ENCODE measurements at places on chromosomes 3 and 15.

- no peak for DNase-seq
Measured at GRCh38 chr3:134809427-134810051, 14.5 kb downstream of the EPHB1 start.

DNA sequence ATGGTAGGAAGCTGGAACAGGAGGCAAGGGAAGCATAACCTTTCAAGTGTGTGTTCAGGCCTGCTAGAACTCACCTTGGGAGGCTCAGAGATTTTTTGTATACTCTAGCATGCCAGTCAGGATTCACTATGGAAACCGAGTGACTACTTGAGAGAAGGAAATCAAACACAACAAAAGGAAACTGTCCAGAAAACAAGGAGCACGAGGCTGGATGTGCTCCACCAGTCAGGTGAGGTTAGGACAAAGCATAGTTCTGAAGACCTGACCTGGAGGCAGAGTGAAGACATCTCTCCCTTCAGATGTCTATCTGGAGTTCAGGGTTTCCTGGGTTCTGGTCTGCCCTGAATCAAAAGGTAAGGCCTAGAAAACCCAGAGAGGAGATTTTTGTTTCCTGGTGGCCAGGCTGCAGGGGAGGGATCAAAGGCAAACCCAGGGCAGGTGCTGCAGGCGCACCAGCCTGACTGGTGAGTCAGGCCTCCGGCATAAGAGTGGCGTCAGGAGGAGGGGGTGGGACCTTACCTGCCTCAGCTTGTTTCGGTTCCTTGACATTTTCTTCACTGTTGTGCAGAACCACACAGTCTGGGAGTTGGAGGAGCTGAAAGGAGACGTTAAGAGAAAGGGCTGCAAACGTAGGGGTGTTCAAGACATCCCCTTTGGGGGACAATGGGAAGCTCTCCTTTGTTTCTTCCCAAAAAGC, 52.2 kb upstream of the OSBPL11 start:
- peak; percentile 95 for DNase-seq

DNA sequence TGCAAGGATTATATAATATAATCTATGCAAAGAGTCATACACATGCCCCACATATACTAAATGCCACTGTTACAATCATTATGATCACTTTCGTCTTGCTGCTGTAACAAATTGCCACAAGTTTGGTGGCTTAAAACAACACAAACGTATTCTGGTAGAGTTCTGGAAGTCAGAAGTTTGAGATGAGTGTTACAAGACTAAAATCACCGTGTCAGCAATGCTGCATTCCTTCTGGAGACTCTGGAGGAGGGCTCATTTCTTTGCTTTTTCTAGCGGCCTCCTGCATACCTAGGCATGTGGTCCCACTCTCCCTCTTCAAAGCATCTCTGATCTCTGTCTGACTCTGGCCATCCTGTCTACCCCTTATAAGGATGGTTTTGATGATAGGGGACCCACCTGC, 1.4 kb upstream of the CCDC174 start:
- no peak for DNase-seq

DNA sequence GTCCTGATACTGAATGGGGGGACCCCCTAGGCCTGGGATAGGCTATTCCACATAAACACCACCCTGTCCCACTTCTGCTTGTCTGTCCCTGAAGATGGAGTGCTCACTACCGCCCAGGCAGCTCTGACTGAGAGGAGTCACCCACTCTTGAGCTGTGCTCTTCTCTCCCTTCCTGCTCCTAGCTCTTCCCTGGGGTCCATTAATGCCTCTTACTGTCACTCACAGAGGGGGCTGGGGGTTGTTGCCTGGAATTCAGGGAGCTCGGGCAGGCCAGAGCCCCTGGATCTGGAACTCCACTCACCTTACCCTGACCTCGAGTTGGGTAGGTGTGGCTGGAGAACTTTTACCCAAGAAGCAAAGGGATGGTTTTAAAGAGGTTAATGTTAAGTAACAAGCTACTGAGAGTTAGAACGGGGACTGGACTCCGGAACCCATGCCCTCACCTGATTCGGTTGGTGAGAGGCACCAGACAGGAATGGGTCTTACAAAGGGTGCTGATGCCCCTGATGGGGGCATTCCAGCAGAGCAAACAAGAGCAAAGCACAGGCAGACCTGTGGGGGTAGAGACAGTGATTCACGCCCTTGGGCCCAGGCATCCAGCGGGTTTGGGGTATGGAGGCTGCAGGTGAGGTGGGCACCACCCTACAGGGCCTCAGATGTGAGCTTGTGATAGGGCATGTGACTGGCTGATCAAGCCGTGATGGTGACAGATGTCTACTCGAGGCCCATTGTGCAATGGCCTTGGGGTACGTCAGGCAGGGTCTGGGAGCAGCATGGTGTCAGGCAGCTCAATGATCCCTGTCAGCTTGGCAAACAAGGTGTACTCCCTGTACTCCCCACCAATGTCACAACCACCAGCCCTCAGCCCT, 5.4 kb downstream of the NBEAL2 start:
- DNase-seq, result no peak

DNA sequence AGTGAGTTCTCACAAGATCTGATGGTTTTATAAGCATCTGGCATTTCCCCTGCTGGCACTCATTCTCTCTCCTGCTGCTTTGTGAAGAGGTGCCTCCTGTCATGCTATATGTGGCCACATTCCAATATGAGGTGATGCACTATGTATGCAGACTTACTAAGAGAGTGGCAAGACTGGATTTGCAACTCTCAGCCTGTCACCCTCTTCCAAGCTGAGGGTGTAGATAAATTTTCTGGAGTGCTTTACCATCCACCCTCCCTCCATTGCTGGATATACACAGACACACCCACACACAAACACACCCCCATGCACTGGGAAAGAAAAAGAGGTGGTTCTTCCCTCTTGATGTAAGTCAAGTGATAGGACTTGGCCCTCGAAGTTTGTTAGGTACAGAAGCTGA, 30.2 kb upstream of the CHMP2B start:
- DNase-seq, result peak; percentile 63

DNA sequence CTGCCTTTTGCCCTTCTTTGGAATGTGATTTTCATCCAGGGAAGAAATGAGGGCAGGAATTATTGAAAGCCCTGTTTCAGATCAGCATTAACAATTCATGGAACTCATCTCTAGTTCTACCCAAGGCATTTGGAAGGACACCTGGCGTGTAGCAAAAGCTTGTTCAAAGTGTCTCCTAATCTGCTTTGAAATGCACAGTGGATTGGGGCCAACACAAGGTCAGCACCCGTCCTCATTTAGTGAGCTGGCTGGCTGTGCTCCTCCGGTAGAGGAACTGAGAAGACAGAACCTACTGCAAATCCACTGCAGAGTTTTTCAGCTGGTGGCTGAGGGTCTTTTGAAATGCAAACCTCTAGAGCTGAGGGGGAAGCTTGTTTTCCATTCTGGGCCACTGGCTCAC, 141.6 kb upstream of the STT3B start:
- DNase-seq, result no peak

- no peak for DNase-seq
Measured at GRCh38 chr3:197019021-197019420, 10.6 kb downstream of the MELTF start.

DNA sequence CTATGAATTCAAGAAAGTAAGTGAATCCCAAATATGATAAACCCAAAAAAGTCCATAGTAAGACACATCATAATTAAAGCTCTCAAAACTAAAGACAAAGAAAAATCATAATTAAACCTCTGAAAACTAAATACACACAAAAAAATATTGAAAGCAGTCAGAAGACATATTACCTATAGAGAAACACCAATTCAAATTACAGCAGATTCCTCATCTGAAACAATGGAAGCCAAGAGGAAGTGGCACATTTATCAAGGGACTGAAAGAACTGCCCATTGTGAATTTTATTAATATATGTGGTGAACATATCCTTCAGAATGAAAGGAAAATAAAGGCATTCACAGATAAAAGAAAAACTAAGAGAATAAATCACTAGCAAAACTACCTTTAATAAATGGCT, 128.2 kb downstream of the SCAPER start:
- no peak for DNase-seq

DNA sequence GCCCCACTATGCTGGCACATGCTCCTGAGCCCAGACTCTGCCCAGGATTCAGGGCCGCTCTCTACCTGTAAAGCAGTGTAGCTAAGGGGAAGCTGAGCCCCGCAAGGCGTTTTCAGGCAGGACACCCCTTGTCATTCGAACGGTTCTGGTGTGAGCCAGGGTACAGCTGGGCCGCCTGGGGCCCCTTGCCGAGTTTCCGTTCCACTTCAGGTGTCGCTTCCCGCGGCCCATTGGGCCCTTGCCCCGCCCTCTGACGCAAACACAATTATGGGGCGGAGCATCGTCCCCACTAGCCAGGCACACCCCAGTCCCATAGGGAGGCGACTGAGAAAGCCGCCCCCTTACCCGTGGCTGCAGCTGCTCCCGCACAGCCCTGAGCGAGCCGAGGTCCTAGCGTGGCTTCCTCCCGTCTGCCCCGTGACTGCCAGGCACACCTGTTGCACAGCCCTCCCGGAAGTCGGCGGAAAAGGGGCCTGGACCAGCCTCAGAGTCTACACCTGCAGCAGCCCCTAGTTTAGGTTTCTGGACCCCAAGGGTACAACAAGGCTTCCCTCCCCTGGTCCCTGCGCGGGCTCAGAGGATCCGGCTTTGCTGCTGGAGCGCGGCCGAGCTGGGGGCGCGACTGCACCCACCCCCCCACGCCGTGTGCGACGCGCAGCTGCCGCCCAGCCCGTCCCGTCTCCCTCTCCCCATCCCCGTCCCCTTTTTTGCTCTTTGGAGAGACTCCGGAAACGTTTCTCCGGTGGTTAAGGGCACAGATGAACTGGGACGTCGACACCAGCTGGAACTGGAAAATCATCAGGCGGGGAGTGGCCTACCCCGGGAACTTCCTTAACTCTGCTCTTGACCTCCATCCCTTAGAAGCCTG, at the start of gene PLSCR2:
Gene PLSCR2 (minus strand): TSS at position 412 of the 868 bp plus-strand sequence. CDS start 9,657 bp downstream, outside the sequence.
- peak; percentile 96 for DNase-seq

DNA sequence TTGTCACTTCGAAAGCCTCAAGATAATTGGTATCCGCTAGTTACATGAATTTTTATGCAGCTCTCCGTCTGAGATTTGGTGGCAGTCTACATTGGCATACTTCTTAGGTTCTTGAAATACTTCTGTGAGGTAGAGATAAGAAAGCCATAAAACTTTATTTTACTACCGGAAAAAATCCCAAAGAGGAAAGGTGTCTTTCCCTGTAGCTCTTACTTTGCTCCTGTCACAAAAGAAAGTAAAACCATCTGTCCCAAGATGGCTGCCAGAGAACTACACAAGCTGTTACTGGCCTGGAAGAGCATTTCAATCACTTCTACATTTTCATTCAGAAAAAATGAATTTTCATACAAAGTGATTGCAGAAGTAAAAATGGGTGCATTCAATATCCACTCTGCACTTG, 214.8 kb upstream of the ST8SIA2 start:
- no peak for DNase-seq

GRCh38 chr3:29643034-29643425, 362.2 kb downstream of the RBMS3 start:
- DNase-seq, result no peak

GRCh38 chr15:95839367-95839782, 491.1 kb upstream of the NR2F2 start:
- DNase-seq, result no peak

DNA sequence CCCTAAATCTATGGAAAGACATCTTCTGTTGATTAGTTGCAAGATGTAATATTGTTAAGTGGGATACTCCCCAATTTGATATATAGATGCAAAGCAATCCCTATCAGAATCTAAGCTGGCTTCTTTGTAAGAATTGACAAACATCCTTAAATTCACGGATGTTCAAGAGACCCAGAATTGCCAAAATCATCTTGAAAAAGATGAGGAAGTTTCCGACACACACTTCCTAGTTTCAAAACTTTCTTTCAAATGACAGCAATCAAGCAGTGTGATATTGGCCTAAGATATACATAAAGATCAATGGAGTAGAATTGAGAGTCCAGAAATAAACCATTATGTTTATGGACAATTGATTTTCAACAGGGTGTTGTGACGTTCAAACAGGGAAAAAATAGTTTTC, 383.6 kb downstream of the LPP start:
- no peak for DNase-seq

DNA sequence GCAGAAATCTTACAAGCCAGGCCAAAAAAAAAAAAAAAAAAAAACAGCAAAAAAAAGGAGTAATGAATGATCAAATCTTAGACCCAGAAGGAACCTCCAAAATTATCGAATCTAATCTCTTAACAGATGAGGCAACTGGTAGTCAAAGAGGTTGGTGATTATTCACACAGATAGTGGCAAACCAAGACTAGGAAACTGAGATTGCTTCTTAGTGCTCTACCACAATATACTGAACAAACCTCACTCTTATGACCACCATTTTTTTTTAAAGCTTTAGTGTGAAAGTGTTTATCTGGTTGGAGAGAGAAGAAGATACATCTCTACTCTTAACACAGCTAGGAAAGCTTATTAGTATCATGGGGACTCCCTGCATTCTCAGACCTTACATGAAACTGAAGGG, 17.3 kb downstream of the ATOSA start:
- no peak for DNase-seq

DNA sequence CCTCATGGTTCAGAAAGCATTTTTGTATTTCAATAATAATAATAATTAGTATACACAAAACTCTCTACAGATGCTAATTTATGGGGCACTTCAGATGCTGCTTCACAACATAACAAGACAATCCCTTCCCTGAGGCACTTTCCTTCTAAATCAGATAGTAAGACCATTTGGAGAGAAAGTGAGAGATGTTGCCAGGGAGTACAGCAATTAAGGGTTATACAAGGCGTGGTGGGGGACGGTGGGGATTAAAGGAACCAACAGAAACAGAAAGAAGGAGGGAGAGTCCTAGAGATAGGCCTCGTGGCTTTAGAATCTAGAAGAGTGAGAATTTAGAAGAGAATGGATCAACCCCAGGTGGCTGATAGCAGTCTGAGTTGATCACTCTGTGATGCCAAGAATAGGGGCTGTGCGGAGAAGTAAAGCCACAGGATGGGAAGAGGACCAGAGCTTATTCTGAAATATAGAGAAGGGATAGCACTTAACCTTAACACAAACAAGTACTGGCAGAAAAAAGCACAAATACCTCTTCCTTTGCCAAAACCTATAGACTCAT, 76.9 kb downstream of the ETFA start:
- DNase-seq, result no peak

- DNase-seq, result no peak
Measured at GRCh38 chr15:89775815-89776214, 317 bp upstream of the MESP2 start.

DNA sequence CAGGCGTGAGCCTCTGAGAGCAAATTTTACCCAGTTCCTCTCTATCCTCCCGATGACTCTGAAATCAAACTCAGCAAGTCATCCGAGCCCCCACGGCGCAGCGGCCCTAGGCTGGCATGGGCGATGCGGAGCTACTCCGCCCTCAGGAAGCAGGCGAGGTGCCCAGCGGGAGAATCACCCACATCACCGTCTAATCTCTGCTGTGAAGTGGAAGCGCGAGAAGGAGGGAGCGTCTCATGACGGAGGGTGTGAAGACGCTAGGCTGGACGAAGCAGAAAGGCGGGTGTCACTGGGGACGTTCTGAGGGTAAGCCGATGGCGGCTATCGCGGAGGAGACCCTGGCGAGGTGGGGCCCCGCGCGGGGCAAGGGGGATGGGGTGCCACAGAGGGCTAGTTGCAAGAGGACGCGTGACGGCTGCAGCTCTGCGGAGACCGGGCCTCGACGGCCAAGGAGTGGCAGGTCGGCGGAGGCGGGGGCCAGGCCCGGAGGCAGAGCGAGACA, 9.1 kb upstream of the GNAI2 start:
- DNase-seq, result peak; percentile 60

Measured in DMS53 (cell line).